ENCODE measurements at places on chromosomes 3 and 15.

DNA sequence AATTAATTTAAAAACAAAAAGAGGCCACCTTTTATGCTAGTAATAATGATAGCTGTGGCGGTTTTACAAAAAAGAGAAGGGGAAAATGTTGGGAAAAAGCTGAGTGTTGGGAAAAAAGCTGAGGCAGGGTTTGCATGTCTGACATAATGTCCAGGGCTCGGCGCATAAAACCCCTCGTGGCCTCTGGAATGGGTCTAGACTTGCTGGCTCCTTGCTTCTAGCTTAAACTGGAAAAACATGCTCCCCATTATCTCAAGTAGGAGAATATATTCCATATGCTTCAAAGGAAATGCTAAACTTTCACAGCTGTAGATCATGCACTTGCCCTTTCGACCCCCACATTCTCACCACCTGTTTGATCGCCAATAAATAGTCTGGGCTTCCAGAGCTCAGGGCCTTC lies 53.0 kb downstream of the CYP19A1 start:
- no peak for DNase-seq

- no peak for DNase-seq
Observed at GRCh38 chr3:191492601-191493000, 31.6 kb downstream of the PYDC2 start.

DNA sequence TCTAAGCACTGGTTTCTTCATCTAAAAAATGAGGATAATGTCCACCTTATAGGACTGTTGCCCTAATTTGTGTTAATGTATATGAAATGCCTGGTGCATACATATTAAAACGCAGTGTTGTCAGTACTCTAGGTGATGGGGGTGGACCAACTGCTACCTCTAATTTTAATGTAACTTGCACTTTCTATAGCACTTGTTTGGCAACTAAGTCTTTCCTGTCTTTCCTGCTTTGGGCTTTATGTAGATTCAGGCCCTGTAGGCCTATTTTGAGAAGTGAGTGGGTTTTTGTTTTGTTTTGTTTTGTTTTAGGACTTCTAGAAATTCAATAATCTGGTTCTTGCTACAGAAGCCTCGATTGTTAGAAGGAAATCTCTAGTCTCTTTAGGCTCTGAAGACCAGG lies 21.2 kb downstream of the SLC7A14 start:
- DNase-seq = no peak

GRCh38 chr3:59772416-59773408 lies 722.9 kb upstream of the CFAP20DC start:
- DNase-seq = peak; percentile 52

GRCh38 chr3:17562845-17563244 lies 179.6 kb downstream of the TBC1D5 start:
- DNase-seq = no peak

- DNase-seq = no peak
Observed at GRCh38 chr3:28768439-28768838, 419.8 kb upstream of the AZI2 start.

- peak; percentile 84 for DNase-seq
Observed at GRCh38 chr3:122101646-122102045, 46.5 kb downstream of the CD86 start.

- no peak for DNase-seq
Observed at GRCh38 chr15:45868109-45868691, 233.4 kb downstream of the SQOR start.

DNA sequence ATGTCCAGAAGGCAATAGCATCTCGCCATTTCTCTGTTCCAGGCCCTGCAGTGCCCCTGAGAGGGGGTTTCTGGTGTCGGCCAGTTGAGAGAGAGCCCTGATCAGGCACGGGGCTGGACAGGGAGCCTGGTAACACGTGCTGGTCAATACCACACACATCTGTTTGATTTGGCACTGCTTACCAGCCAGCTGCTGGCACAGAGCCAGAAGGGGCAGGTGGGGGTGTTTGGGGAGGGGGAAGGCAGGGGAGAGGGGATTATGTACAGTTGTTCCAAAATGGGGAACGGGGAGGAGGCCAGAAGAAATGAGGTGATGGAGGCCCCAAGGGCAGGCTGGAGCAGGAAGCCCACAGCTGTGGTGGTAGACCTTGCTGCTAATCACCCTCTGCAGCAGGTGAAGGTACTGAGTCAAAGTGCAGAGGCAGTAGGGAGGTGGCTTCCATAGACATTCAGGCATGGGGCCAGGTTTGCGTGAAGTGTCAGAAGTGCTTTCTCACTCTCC lies 153.5 kb upstream of the LPP start:
- no peak for DNase-seq

DNA sequence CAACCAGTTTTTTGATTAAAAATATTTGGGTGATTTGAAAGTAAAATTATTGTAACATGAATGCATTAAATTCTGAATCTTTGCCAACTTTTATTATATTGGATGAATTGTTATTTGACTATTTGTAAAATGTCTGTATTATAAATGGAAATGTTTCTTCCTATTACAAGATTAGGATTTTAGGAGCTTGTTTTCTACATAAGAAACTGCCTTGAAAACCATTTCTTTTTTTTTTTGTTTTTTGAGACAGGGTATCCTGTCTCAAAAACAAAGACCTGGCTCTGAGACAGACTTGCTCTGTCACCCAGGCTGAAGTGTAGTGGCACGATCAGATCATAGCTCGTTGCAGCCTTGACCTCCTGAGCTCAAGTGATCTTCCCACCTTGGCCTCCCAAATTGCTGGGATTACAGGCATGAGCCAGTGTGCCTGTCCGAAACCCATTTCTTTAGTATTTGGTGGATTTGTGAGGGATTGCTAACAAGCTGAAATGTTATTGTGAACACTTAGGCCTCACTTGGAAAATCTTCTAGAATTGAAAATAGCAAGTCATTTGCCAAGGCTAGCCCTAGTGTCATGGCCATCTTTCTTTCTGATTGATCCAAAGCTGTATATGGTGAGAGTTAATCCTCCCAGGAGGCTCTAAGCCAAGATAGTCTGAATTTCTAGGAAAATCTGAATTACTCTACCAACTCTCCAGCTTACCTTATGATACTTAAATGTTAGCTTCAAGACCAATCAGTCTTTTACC lies 100.3 kb downstream of the FNDC3B start:
- no peak for DNase-seq

GRCh38 chr15:29860872-29861271 lies 38.6 kb upstream of the TJP1 start:
- no peak for DNase-seq

DNA sequence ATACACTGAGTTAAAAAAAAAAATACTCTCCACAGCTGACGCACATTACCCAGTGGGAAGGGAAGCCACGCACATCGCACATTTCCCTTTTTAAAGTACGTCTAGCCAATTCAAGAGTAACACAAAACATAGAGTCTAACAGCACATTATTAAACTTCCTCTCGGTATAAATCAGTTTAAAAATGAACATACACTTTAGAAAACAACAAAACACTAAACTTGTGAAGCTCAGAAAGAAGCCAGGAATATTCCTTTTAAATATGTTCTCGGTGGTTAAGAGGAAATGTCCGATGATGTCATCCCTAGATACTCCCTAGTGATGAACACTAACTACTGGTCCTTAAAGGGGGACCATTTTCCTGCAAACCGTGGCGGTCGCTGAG lies 721 bp downstream of the MYEF2 start:
- peak; percentile 38 for DNase-seq

- DNase-seq = no peak
Observed at GRCh38 chr15:54014067-54014655, 35.9 kb downstream of the UNC13C start.

DNA sequence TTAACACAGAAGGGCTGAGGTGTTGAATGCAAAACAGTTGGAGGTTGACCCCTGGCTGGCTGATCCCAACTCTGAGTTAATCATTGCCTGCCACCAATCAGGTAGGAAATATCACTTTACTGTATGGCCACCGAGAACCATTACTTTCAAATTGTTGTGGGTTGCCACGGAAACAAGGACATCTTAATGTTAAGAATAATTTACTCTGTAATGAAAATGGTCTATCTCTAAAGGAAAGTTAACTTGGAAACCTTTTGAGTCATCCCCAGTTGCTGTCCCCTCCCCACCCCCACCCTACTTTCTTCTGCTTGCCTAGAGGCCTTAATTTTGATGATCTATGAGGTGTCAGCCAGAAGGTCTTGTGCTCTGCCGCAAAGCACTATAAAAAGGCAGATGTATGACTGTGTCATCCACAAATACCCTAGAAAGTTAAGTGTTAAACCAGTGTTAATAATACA lies 78.7 kb upstream of the SNRK start:
- no peak for DNase-seq

DNA sequence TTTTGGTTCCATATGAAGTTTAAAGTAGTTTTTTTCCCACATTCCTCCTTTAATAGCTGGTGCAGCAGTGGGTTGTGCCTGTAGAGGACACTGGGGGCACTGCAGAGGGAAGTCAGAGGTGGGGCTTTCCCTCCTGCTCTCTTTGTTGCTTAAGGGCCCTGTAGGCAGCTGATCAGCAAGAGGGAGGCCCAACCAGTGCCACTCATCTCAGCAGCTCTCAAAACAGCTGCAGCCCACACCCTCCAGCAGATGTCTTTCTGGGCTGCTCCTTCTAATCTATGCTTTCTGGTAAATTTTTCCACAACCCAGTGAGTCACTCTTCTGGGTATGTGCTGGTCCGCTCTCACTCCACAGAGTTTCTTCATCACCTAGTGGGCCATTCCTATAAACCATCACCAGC lies 263.8 kb downstream of the FEZF2 start:
- no peak for DNase-seq

DNA sequence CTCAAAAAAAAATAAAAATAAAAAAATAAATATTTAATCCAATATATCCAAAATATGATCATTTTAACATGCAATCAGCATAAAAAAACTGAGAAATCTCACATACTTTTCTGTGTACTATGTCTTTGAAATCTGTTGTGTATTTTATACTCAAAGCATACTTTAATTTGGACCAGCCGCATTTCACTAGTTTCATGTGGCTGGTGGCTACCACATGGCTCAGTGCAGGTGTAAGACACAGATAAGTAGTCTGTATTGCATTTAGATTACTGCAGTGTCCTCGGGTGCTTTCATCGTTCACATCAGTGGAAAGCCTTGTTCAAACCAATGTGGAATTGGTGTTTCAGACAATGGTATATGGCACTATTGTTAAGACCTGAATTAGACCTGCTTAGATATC lies 11.0 kb downstream of the CRTC3 start:
- DNase-seq = no peak

DNA sequence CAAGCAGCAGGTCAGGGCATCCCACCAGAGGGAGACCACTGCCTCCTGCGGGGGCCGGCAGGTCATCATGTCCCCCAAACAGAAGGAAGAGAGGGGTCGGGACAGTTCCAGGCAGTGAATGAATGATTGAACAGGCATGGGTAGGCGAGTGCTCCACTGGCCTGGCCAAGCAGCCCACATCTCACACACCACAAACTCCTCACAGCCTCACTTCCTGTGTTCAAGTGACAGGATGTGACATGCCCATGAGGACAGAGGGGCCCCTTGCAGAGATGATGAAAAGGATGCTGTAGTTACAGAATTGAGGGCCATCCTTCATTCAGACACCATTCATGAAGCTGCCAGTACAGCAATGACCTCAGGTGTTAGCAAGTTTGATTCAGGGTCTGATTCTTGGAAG lies 3.7 kb downstream of the IQSEC1 start:
- peak; percentile 90 for DNase-seq

DNA sequence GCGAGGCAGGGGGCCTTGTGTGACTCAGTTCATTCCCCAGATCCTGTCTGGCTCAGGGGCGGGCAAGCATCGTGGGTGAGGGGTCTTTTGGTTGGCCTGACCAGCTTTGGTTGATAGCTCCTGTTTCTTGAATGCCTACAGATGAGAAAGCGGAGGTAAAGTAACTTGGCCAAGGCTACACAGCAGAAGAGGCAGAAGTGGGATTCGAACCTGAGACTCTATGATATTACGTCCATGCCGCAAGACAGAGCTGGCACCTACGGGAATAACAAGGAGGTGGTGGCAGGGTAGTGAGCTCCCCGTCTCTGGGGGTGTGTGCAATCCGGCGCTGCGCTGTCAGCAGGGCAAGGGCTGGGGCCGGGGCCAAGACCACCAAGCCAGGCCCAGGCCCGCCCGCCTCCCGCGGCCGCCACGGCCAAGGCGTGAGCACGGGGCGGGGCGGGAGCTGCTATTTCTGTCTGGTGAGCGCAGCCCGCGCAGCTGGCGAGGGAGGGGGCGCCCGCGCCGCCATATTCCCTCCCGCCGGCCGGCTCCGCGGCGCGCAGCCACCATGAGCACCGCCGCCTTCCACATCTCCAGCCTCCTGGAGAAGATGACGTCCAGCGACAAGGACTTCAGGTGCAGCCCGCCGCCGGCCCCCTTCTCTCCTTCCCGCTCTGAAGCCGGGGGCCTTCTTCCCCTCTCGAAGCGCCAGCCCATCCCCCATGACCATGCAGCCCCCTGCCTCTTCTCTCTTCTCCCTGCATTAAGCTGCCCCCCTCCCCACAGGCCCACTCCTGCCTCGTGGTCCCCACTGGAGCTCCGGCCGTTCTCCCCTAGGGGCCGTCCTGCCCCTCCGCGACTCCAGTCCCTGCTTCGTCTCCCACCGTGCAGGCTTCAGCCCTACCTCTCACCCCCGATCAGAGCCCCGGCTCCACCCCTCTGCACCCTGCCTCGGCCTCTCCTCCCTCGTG lies at the start of gene CAND2:
Gene CAND2 (plus strand): TSS at position 510 of the 953 bp plus-strand sequence. CDS start 41 bp downstream, at position 551.
- DNase-seq = peak; percentile 17

GRCh38 chr3:9244495-9245183 lies 4.8 kb downstream of the SRGAP3 start:
- DNase-seq = no peak

DNA sequence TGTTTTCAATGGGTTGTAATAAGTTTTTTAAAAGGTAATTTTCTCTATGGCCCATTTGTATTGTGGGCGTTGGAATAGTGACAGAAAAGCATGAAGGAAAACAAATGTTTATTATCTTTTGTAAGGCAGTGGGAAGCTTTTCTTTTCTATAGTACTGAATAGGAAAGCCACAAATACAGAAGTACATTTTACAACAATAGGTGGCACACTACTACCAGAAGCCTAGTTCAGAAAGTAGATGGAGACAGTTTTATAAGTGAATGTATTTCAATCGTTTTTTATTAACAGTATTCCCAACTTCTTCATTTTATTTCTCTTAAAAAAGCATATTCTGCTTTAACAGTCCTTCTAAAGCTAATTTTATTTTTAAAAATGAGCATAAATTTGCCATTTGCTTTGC lies 296.7 kb downstream of the PTPRG start:
- no peak for DNase-seq

GRCh38 chr15:98586066-98586465 lies 62.3 kb upstream of the IGF1R start:
- DNase-seq = peak; percentile 51

DNA sequence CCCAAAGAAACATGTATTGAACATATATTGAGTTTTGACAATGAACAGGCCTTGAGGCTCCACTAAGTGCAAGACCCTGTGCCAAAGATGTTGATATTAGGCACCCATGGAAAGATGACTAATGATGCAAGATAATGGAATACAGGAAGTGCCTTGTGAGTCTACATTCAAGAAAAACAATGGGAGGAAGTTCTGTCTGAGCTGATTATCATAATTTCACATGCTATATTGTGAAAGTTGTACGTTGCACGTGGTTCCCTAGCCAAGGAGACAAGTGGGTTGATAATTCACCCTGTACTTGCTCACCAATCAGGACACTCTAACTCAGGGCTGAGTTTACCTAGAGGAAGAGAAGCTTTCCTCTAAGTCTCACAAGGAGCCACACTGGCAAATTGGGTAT lies 186.9 kb upstream of the STAC start:
- DNase-seq = no peak

All from CD4-positive, CD25-positive, alpha-beta regulatory T cell (primary cell).